ENCODE measurements at places on chromosomes 1 and 21. TPM values are rescaled to one million over a fixed set of nuclear protein-coding genes. Genes with fewer than 3 reads are reported as not detected.

The TNFRSF9 gene
- total RNA-seq = 0.15 TPM

GRCh38 chr1:117060441-117061317 is 553 bp downstream of the TTF2 start:
- peak; percentile 37 for DNase-seq

DNA sequence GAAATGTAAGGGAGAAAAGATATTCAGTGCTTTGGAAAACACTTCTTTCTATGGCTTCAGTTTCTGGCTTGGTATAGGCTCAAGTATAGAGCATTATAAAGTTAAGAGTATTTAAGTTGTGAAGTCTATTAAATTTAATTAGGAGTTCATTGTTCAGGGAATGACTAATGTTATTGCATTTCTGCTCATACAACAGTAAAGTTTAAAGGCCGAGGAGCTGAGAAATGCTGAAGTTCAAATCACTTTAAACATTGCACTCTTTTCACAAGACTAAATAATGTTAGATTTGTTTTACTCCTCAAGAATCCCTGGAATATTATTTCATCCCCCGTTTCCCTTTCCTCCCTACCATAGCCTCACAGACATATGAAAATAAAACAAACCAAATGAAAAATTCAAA is 30.1 kb downstream of the RGS5 start:
- no peak for DNase-seq

GRCh38 chr1:244157731-244158438 is 106.8 kb downstream of the ZBTB18 start:
- DNase-seq = no peak

DNA sequence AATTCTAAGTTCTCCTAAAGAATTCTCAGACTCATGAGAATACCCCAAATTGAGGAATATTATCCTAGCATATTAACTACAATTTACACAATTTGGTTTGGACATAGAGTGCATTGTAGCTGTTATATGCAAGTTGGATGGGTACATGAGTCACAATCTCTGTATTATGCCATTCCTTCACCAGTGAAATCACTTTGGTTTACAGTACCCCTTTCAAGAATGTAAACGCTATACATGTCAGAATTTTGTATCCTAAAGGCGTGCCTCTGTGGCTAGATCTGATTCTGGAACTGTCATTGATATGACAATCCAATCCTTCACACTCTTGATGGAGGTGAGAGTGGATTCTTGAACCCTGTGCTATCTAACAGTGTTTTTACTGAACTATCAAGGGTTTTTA is 6.7 kb upstream of the IL10RB start:
- no peak for DNase-seq

- DNase-seq = no peak
Observed at GRCh38 chr1:56045477-56045876, 533.9 kb downstream of the PLPP3 start.

The HSF2BP gene
- 1.0 TPM for total RNA-seq

GRCh38 chr21:34131586-34131985 is 58.2 kb downstream of the MRPS6 start:
- no peak for DNase-seq

- DNase-seq = no peak
Observed at GRCh38 chr1:115647047-115647446, 5.3 kb downstream of the VANGL1 start.

GRCh38 chr21:37561941-37562919 is 195.7 kb downstream of the DYRK1A start:
- no peak for DNase-seq

- DNase-seq = no peak
Observed at GRCh38 chr1:65840683-65841082, 48.0 kb downstream of the PDE4B start.

All from glutamatergic neuron (in vitro differentiated cells).